ENCODE measurements at places on chromosomes 4 and X.

DNA sequence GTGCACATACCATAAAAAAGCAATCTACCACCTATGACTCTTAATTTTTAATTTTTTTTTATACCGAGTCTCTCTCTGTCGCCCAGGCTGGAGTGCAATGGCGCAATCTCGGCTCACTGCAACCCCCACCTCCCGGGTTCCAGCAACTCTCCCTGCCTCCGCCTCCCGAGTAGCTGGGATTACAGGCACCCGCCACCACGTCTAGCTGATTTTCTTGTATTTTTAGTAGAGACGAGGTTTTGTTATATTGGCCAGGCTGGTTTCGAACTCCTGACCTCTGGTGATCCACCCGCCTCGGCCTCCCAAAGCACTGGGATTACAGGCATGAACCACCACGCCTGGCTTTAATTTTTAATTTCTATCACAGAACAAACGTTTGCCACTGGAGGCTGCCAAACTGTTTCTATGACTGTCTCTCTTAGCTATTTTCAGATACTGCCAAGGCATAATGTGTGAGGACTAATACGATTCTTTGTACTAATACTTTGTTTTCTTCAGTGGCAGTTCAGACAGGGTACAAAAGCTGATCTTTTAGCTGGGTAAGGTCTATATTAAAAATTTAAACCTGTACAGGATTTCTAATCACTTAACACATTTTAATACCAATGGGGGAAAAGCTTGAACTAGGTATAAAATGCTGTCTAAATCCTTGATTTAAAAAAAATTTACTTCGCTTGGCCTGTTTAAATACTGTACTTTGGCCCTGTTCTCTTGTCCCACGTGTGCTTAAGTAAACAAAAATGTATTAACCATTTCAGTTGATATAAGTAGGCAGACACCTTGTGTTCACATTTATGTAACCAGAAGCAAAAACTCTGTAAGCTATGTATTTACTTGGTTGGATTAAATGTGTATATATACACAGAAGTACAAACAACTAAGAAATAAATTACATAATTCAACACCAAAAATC, 2.3 kb downstream of the PGRMC2 start:
- no peak for DNase-seq

- DNase-seq = no peak
Observed at GRCh38 chr4:144645102-144645630, 790 bp upstream of the HHIP start.

DNA sequence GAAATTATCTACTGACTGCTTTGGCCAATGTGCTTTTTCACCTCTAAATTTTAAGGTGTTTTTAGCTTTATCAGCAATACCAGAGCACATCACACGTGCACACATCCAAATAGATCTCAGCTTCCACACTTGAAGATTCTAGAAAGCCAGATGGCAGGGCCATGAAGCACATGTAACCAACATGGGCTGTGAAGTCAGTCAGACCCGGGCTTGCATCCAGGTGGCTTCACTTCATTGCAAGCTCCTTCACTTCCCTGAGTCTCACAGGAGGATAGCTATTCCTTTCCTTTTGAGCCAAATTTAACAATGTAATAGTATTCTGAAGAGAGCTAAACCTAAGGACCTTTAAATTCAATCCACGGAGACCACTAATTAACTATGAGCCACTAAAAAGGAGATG, 86.5 kb downstream of the SH3RF1 start:
- no peak for DNase-seq

DNA sequence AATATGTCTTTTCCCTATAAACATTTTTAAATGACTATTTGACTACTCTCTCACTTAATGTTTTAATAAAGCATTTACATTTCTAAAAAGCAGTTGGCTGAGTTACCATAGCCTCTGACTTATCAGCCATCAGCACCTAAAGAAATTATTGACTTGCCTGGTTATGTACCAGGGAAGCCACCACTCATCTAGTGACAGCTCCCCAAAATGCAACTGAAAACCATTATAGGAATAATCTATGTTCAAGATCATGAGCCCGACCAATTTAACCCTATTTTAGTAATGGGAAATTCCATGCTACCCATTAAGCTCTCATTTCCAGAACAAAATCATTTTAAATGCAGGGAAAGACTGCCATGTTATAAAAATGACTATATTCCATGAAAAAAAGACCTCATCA, 34.4 kb downstream of the HDX start:
- no peak for DNase-seq
